SK-N-SH (cell line): ENCODE measurements at places on chromosomes 2 and 18.

- no peak for DNase-seq
Measured at GRCh38 chr2:141899740-141900139, 231.1 kb downstream of the LRP1B start.

DNA sequence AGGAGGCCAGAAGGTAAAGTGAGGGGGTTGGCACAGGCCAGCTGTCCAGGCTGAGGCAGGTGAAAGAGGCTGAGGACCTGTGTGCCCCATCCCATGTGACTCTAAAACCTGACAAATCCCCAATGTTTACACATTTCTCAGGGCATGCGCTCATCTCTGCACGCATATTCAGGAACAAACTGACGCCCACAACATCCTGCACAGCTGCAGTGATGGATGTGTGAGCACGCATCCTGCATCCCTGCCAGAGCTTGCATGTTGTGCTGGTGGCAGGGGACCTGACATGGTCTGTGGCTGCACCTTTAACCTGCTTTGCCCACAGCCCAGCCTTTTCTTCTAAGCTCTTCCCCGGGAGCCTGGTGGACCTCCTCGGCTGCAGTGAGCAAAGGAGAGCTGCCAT is 83.1 kb downstream of the FBXO15 start:
- DNase-seq, result no peak

DNA sequence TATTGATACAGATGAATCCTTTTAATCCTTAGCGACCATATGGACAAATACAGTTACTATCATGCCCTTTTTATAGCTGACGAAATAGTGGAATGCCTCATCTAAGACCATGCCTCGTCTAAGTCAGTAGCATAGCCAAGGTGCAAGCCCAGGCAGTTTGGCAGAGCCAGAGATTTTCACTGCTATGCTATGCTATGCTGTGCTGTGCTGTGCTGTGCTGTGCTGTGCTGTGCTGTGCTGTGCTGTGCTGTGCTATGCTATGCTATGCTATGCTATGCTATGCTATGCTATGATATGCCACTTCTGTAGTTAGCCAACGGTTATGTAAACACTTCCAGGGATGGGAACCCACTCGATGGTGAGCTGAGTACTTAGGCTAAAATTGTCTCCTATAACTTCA is 91.6 kb upstream of the MAP4K3 start:
- DNase-seq, result no peak

DNA sequence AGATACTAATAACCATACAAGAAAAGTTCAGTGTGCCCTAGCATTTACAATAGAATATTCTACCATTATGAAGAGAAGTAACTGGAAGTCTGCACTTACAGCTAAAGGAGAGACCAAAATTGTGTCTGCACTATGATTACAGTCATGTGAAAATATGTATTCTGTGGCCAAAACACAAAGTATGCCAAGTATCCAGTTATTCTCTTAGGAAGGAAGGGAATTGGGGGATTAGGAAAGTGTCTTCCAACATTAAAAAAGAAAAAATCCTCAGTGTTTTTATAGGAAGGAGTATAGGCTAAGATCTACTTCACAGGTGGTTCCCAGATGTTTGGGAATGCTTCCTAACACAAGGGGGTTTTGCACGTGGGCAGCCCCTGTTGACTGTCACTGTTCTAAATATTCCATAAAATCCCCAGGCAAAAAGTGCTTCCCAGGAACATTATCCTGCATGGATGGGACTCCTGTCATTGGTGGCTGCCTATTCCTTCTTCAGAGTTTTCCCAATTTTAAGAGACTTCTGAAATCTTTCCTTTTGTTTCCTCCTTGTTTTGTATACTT is 180.2 kb upstream of the KLHL29 start:
- no peak for DNase-seq

DNA sequence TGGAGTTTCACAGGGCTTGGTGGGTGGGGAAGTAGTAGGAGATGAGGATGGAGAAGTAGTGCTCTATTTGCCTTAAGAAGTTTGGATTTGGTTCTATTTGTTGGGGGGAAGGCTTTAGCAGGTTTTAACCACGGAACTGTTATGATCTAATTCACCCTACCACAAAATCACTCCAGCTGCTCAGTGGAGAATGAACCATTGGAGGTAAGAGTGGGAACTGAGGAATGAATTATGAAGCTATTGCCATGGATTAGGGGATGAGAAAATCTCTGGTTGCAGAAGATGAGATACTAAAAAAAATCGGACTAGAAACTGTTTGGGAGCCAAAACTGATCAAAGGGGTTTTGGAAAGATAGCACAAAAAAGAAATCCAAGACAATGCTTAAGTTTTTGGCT is 488.9 kb downstream of the DLGAP1 start:
- no peak for DNase-seq

- DNase-seq, result no peak
Measured at GRCh38 chr18:48959921-48960920, 9.5 kb upstream of the SMAD7 start.

- DNase-seq, result no peak
Measured at GRCh38 chr18:6106091-6106685, 210.9 kb upstream of the TMEM200C start.

GRCh38 chr2:69902213-69902922 is 8.6 kb downstream of the SNRNP27 start:
- DNase-seq, result no peak

DNA sequence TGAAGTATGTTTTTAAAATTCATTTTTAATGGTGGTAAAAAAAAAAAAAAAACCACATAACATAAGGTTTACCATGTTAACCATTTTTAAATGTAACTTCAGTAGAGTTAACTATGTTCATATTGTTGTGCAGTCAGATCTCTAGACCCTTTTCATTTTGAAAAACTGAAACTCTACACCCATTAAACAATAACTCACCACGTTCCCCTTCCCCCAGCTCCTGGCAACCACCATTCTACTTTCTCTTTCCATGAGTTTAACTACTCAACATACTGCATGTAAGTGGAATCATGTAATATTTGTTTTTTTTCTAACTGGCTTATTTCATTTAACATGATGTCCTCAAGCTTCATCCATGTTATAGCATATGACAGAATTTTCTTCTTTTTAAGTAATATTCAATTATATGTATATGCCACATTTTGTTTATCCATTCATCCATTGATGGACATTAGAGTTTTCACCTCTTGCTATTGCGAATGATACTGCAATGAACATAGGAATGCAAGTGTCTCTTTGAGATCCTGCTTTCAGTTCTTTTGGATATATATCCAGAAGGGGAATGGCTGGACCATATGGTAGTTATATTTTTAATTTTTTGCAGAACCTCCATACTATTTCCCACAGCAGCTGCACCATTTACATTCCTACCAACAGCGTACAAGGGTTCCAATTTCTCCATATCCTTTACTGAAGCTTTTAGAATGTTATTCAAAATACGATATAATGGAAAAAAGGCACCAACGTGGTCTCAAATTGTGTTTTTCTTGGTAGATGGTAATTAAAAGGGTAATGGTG is 91.0 kb downstream of the SPTBN1 start:
- DNase-seq, result no peak

GRCh38 chr2:138502255-138503086 is 901 bp downstream of the SPOPL start:
- peak; percentile 6 for DNase-seq

DNA sequence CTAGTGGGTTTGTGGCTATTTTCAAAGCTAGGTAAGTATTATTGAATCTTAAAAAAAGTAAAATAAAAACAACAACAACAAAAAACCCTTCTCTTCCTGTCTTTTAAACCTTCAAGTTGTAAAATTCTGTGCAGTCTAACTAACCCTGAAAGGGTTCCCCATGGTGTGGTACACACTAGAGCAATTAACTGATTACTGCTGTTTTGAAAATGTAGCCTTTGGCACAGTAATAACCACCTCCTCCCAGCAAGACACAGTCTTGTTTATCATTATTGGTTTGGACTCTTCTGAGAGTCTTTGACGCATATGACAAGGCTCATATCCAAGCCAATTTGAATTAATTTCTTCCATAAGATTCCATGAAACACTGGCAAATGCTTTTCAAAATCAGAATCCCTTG is 2184.6 kb upstream of the PIK3C3 start:
- no peak for DNase-seq

GRCh38 chr18:36887114-36887513 is 58.2 kb downstream of the KIAA1328 start:
- no peak for DNase-seq

DNA sequence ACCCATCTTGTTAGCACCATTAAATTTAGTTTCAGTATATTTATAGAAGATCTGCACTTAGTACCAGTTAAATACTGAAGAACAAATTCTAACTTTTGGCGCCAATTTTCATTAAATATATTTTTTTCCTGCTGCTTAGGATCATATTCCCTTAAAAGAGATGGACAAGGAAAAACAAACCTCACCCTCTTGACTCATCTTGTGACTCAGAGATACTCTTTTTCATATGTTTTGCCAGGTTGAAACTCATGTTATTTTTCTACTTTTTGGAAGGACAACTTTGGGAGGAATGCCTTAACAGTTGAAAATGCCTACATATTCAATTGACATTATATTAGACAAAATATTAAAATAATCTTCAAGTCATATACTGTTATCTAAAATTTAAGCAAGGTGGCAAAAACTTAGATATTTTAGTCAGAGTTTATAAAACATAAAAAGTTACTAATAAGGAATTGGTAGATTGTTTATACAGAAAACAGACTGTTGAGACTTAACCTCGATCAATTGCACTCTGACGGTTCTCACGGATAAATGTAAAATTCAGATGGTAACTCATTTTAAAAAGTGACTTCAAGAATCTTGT is 36.2 kb downstream of the PNO1 start:
- DNase-seq, result no peak

DNA sequence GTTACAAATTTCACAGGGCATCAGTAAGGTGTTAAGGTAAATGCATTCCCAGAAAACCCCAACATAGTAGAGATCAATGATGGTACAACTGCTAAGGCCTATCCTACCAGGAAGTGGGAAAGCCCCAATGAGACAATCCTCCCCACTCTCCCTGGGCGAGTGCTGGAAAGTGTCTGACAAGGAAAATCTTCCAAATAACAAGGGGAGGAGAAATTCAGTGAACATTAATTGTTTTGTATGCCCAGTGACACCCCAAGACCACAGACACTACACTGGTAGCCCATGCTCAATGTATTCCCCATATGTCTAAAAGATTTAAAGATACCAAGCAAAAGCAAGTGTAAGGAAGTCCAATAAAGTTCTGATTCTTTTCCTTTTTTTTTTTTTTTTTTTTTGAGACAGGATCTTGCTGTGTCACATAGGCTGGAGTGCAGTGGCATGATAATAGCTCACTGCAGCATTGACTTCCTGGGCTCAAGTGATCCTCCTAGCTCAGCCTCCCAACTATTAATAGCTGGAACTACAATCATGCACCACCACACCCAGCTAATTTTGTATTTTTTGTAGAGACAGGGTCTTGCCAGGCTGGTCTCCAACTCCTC is 24.7 kb downstream of the B4GALT6 start:
- DNase-seq, result no peak

GRCh38 chr2:157438863-157439823 is 4.7 kb downstream of the CYTIP start:
- peak; percentile 42 for DNase-seq

- DNase-seq, result no peak
Measured at GRCh38 chr2:31140151-31140550, 1.9 kb upstream of the GALNT14 start.

- no peak for DNase-seq
Measured at GRCh38 chr18:37588289-37588688, 22.7 kb upstream of the CELF4 start.
